ENCODE measurements at places on chromosomes 2 and 18.

GRCh38 chr2:72892506-72893173 is 5.4 kb downstream of the SPR start:
- no peak for DNase-seq

- no peak for DNase-seq
Measured at GRCh38 chr2:142601794-142602193, 275.7 kb upstream of the KYNU start.

DNA sequence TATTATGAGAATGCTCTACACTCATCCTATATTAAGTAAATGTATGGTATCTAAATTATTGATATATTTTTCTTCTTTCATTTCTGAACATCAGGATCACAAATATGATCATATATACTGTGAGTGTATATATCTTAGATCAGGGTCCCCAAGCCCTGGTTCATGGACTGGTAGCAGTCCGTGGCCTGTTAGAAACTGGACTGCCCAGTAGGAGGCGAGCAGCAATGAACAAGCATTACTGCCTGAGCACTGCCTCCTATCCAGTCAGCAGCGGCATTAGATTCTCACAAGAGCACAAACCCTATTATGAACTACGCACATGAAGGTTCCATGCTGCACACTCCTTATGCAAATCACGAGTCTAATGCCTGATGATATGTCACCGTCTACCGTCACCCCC is 1247.1 kb upstream of the NXPH2 start:
- no peak for DNase-seq

- no peak for DNase-seq
Measured at GRCh38 chr2:126639276-126639675, 16.7 kb upstream of the GYPC start.

DNA sequence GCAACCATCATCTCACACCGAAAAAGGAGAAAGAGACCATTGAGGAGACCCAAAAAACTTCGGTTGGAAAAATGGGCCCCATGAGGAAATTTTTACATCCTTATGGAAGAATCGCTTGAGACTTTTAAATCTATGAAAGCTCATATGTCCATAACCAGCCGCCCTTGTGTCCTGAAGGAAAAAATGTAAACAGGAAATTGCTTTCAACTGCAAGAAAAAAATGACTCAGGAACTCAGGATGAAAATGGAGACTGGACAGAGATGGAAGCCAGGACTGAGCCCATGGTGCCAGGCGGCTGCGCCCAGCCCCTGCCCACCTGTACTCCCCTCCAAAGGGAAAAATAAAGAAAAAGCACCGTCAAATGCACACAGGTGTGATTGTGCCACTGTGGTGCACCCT is 81.5 kb upstream of the SLC66A3 start:
- DNase-seq: no peak

GRCh38 chr2:216348756-216349308 is 23.5 kb downstream of the MARCHF4 start:
- no peak for DNase-seq

DNA sequence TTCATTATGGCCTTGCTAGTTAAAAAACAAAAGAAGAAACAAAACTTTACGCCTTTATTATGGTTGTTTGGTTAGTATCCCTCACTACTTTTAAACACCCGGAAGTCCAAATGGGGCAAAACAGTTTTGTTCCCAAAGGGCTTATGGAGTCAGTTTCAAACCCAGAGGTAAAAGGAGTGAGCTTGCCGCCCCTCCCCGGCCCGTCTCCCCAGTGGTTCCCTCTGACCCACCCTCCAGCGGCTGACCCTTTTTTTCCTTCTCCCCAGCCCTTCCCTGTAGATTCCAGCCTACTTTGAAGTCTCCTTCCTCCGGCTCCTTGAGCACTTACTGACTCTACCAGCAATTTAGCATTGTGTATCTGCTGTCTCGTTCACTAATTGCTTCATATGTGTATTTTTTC is 209.2 kb downstream of the ICOS start:
- DNase-seq: no peak

GRCh38 chr2:188404341-188405004 is 112.8 kb downstream of the GULP1 start:
- DNase-seq: no peak

- no peak for DNase-seq
Measured at GRCh38 chr2:59752512-59752911, 800.9 kb downstream of the BCL11A start.

GRCh38 chr2:234394450-234394849 is 102.4 kb downstream of the ARL4C start:
- no peak for DNase-seq

- DNase-seq: no peak
Measured at GRCh38 chr18:62164855-62165487, 21.9 kb downstream of the PIGN start.

DNA sequence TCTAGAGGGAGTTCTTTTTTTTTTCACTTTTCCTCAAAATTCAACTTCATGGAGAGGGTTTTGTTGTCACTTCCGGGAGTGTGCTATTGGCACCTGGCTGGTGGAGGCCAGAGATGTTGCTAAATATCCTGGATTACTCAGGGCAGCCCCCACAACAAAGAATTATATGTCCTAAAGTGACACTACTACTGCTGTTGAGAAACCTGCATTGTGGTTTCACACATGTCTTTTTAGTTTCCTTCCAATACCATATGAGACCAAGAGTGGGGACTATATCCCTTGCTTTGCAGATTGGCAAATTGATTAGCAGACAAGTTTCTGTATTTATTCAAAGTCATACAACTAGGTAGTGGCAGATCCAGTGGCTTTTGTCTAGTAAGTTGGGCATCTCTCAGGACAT is 826.8 kb downstream of the TRIB2 start:
- no peak for DNase-seq

- no peak for DNase-seq
Measured at GRCh38 chr2:135850892-135851668, 14.1 kb upstream of the LCT start.

DNA sequence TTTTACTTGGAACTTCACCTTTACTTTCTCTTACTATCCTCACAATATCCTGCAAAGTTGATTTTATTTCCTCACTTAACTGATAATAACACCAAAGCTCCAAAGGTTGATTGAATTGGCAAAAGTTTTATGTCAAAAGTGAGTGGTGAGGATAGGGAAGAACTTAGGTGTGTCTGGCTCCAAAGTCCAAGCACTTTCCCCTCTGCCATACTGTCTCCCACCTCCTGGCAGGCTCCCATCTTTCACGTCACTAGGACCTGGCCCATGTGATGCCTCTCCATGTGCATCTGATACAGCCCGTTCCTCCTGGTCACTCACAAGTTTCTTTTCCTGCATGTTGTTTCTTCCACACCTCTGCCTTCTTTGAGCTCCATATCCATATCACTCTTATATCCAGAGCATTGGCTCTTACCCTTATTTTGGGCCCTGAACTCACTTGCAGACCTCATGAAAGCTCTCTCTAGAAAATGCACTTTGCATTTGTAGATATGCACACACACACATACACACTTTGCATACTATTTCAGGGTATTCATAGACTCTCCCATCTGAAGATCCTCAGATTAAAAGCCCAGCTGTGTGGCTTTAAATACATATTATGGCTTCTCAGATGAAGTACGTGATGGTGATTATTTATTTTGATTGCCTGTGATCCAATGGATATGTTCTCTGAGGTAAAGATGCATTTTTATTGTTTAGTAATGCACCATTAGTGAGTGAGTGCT is 12.3 kb downstream of the MEP1B start:
- DNase-seq: no peak

GRCh38 chr2:16657671-16658070 is 8.0 kb downstream of the CYRIA start:
- no peak for DNase-seq

DNA sequence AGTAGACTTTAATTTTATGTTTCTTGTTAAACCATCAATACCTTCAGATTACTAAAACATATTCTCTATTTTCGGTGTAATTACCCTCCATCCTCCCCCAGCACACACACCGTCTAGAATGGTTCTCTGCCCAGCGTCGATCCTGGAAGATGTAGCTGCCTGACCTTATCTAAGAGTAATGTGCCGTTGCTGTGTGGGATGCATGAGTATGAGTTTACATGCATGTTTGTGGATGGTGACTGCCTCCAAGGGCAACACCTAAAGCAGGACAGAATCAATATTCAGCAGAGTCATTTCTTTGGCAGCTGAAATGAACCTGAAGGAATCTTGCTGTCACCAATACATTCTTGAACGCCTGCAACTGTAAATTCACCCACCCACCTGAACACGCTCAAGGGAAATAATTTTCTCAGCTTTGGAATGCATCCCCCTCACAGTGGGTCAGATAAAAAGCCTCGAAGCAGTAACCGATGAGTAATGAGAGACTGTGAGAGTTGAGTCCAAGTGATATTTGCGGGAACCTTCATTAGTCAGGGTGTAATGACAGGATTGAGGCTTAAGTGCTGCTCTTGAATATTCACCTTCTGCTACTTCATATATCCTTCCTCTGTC is 155.8 kb upstream of the RND3 start:
- no peak for DNase-seq

DNA sequence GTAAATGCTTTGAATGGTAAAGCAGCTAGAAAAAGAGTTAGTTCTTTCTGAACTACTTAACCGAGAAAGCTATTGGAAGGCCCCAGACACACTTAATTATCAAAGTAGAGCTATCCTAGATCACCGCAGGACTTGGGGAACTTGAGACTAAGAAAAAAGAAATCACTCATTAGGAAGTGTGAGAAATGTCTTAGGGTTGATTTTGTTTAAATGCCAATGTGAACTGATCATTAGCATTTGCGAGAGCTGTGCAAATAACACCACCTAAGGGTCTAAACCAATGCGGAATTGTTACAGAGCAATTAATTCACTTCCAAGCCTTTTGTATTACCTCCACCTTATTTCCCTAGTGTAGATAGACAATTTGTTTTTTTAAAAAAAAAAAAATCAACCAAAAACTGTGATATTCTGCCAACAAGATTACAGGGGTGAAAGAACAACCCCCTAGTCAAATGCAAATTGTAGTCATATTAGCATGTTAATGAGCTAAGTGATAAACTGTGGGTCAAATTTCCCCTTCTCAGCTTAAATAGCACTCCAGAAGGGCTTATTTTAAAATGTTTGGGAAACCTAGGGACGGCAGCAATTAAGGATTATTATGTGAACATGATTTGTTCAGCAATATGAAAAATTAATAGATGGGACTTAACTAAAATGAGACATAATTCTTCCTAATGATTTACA is 246.2 kb upstream of the STON1 start:
- DNase-seq: no peak

DNA sequence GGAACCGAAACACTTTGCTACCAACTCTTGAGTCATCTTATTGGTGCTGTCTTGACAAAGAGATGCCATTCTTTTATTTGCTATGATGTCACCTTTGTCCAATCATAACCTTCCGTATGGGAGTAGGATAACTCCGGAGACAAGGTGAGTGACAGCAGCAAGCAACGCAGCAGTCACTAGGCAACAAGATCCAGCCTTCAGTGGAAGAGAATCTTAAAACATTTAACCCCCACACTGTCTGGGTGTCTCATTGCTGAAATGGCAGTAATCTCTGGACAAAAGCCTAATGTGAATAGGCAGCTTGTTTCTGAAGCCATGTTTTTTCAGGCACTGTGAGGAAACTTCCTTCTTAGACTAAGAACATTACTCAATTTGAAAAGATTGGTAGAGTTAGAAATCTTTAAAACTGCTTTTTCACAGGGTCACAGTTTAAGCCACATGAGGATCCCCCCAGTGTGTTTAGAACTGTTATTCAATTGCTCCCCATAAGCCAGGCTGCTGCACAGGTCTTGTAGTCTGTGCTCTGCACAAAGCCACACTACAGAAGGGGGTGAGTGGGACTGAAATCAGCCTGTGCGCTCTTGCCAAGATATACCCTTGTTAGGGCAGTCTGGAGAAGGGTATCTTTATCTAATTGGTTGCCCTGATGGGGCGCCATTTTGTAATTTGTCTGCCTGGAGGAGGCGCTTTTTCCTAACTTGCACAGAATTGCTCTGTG is 131.5 kb upstream of the STON1 start:
- DNase-seq: no peak

DNA sequence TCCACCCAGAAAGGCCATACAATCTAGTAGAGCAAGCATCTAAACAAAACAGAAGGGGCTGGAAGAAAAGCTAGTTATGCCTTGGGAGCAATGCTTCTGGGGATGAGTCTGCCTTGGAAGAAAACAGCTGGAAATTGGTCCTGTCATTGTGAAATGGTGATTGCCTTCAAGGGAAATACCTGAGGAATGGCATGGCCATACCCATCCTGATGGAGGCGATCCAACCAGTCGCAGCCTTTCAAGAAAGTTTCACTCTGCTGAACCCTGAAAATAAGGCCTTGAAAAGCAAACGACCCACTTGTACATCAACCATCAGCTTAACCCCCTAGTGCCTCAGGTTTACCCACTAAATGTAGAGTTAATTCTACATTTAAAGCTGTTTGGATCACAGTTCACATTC is 72.6 kb upstream of the PID1 start:
- no peak for DNase-seq

DNA sequence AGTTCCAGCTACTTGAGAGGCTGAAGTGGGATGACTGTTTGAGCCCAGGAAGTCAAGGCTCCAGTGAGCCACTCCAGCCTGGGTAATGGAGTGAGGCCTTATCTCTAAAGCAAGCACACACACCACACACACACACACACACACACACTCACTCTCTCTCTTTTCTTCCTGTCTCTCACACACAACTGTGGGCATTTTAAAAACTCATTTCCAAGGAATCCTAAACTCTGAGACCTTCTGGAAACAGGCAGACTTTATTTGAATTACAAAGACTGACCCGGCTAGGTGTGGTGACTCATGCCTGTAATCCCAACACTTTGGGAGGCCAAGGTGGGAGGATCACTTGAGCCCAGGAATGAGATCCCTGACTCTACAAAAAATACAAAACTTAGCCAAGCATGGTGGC is 21.3 kb downstream of the WDSUB1 start:
- no peak for DNase-seq

DNA sequence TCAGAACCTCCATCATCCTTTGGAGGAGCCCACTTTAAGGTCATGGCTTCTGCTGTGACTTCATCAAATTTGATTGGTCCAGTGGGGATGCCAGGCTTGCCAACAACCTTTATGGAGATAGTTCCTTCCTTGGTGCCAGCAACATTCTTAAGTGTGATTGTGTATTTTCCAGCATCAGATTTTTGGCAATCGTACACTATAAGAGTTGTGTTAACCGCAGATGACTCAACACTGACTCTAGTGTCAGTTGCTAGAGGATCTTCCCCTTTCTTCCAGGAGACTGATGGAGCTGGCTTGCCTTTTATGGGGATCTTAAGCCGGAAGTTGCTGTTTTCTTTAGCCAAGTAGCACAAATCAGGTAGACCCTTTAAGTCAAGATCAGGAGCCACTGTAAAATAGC is 98.7 kb downstream of the PLEKHA3 start:
- DNase-seq: no peak

- DNase-seq: no peak
Measured at GRCh38 chr18:7273301-7273921, 42.5 kb downstream of the LRRC30 start.
